ENCODE measurements at places on chromosomes 2 and 18. TPM values are rescaled to one million over a fixed set of nuclear protein-coding genes. Genes with fewer than 3 reads are reported as not detected.
A peak's percentile ranks its signal among the peaks of the same experiment; 100 is the strongest.

- H3K4me1 ChIP-seq, result peaks cover 5% of the 10 kb centered on the region
- no peaks in the 10 kb centered on the region for H3K36me3 ChIP-seq
- H3K4me3 ChIP-seq, result no peak overlapping the region
- no peak overlapping the region for H3K27ac ChIP-seq
These were observed 30.9 kb downstream of the CENPO start for GRCh38 chr2:24824071-24824588.

- no peak overlapping the region for H3K27ac ChIP-seq
- no peak for DNase-seq
- no peak overlapping the region for H3K4me3 ChIP-seq
These were observed 75.7 kb downstream of the TRIM43 start for GRCh38 chr2:95667480-95667879.

DNA sequence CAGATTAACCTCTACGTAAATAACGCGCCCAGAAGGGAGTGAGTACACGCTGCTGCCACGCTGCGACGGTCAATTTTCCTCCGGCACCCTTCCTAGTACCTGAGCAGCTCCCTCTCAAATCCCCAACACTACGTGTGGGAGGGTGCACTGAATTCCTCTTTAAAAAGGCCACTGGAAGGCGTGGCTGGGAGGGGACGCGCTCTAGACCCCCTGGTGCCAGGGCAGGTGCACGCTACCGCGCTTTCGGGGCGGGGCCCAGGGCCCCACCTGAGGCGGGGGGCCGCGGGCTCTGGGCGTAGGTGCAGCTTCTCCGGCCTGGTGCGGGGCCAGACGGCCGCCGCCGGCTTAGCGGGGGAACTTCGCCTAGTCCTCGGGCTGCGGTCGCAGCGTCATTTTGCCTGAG is 668 bp upstream of the ANKRD12 start:
- no peaks in the 10 kb centered on the region for H3K36me3 ChIP-seq
- peak; percentile 49 for DNase-seq
- peak overlapping the region; percentile 89 for H3K4me3 ChIP-seq
- H3K4me1 ChIP-seq, result peaks cover 12% of the 10 kb centered on the region
- H3K27me3 ChIP-seq, result no peaks in the 10 kb centered on the region

GRCh38 chr2:6233993-6234392 is 541.8 kb downstream of the SOX11 start:
- DNase-seq, result no peak
- H3K27ac ChIP-seq, result no peak overlapping the region
- H3K4me3 ChIP-seq, result no peak overlapping the region

DNA sequence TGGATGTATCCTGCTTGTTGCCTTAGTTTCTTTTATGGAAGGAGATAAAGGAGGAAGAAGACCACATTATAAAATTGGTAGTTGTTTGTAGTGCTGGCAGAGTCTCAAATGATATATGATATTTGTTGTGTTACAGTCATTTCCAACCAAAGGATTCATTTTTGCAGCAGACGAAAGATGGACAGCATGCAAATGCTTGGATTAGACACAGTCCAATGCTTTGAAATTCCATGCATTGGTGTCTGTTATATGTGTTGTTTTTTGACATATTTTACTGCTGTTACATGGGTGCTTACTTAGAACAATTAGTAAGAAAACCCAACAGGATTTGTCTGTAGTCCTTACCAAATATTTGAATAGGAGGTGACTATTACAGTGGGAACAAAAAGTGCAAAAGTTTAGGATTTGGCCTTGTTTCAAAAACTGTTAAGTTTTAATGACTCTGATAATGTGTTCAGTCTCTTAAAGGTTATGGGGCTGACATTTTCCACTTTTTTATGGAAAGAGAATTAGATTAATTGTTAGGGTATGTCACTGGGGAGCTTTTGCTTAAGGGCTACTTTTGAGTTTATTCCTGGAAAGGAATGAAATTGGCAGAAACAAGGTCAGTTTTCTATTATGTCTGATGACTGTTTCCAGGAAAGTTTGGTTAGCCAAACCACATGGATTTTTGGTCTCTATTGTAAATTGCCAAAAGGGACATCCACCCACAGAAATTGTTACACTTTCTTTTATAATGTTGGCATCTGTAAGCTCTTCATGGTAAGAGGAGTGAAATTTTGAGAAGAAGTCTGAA is 229.4 kb upstream of the MMADHC start:
- no peaks in the 10 kb centered on the region for H3K4me1 ChIP-seq
- no peaks in the 10 kb centered on the region for H3K27me3 ChIP-seq
- no peak overlapping the region for H3K27ac ChIP-seq
- H3K36me3 ChIP-seq, result no peaks in the 10 kb centered on the region
- H3K4me3 ChIP-seq, result no peak overlapping the region

SIX3 gene
- 0.19 TPM for total RNA-seq

ZNF514 gene
- 22.3 TPM for total RNA-seq

EGR4 gene
- total RNA-seq, result 14.9 TPM

ASB18 gene
- total RNA-seq, result 0.43 TPM

All from testis (tissue), 5 donors.